Hematopoietic multipotent progenitor cell treated with erythropoietin and hydrocortisone succinate and interleukin-3 and kit ligand, for 15 days (in vitro differentiated cells): ENCODE measurements at places on chromosomes 1 and 21.

GRCh38 chr1:70171512-70171911, 33.9 kb downstream of the LRRC40 start:
- no peak for DNase-seq

- no peak for DNase-seq
Measured at GRCh38 chr21:46069719-46070279, 28.1 kb upstream of the COL6A2 start.

DNA sequence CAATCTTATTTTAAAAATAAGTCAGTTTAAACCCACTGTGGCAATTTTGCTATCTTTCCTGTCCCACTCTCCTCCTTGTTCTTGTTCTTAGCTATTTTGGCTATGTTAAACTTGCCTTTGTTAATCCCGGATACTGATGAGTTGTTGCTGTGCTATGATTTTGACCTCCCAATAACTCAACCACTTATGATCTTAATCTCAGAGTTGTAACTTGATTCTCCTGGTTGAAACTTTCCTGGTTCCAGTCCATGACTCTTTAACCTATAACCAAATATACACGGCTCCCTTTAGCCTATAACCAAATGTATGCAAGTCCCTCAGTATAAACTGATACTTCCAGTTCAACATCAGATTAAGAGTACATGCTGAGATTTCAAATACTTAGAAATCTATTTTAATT, 15.6 kb upstream of the ACADM start:
- DNase-seq = no peak

DNA sequence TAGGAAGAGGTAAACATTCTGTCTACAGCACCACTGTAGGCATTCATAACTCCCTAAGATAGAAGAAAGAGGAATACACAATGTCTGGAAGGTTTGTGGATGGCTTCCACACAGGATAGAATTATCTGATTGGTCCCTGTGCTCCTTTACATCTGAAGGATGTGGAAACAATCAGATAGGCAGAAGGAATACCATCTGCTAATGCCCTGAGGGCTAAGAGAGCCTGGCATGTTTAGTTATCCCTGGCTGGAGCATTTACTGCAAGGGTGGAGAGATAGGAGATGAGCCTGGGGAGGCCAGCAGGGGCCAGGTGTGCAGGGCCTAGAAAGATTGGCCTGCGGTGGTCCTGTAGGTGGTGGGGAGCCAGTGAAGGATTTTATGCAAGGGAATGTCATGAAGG, 8.6 kb upstream of the ACBD3 start:
- DNase-seq = no peak

DNA sequence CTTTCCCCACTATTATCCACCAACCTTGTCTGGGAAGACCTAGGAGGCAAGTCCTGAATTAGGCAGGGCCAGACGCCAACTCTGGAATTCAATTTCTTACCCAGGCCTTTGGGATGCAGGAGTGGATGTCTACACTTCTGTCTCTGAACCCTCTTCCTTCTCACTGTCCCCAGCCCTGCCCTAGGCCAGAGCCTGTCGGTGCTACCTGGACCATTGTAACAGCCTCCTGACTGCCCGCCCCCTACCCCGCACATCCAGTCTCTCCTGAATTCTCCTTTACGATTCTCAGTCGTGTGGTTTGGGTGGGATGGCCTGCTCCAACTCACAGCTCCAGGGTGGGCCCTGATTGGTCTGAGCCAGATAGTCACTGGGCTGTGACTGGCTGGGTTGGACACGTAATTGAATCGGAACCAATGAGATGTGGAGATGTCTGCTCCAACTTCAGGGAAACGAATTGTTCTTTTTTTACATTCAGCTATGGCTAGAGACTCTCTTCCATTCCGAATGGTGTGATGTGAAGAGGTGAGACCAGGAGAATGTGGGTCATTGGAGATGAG, 304.6 kb downstream of the PTPRU start:
- no peak for DNase-seq

GRCh38 chr1:235441159-235441685, 63.0 kb downstream of the B3GALNT2 start:
- DNase-seq = no peak

DNA sequence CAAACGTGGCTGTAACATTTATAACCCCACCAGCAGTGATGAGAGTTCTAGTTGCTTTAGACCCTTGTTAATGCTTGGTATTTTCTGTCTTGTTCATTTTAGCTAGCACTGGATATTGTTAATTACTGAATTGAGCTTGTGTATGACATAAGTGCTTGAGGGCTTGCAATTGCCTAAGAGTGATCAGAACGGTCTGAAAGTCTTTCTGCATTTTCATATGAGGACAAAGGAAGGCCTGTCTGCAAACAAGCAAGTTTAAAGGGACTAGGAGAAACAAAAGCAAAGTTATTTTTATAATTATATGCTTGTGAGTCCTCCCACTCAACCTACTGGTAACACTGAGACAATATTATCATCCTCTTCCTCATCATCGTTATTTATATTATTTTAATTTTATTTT, 305.5 kb upstream of the DUSP10 start:
- no peak for DNase-seq

GRCh38 chr1:92599184-92599583, 112.5 kb upstream of the GFI1 start:
- DNase-seq = no peak

GRCh38 chr1:98496256-98496995, 165.1 kb upstream of the SNX7 start:
- no peak for DNase-seq

GRCh38 chr1:205512059-205513045, 7.9 kb downstream of the CDK18 start:
- no peak for DNase-seq

DNA sequence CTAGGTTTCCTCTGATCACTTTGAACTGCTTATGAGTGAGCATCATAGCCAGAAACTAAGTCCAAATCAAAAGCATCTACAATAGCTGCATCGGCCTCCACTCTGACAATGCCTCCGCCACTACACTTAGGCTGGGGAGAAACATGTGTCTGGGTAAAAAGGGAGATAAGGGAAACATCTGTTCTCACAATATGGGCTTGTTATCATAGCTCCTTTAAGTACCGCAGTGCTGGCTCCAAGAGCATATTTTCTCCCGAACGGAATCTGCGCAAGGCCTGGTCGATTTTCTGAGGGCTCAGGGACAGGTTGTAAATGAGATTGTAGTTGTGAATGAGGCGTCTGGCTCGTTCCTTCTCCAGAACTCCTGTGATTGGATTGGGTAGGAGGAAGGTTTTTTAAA, 63.9 kb upstream of the CYP2J2 start:
- no peak for DNase-seq

DNA sequence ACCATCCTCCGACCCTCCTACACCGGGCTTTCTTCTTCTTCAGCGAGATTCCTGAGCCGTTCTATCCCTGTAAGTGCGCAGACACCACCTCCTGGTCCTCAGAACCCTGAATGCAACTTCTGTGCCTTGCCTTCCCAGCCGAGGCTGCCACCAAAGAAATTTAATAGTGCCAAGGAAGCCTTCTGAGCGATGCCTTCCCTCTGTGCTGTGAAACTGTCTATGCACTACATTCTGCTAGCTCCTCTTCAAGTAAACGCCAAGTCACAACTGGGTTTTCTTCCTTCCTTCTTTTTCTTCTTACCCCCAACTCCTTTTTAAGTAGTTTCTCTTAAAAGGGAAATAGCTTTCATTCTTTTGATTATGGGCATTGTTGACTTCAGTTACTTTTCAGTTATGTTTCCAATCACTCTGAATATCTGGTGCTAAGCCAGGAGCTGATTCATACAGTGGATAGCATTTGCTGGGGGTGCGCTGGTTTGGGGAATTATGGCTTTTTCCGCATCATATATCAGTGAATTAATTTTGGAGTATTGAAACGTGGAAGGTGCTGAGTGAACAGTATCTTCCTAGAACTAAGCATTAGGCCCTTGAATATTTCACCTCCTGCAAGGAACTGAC, 38.6 kb upstream of the GPR88 start:
- no peak for DNase-seq

DNA sequence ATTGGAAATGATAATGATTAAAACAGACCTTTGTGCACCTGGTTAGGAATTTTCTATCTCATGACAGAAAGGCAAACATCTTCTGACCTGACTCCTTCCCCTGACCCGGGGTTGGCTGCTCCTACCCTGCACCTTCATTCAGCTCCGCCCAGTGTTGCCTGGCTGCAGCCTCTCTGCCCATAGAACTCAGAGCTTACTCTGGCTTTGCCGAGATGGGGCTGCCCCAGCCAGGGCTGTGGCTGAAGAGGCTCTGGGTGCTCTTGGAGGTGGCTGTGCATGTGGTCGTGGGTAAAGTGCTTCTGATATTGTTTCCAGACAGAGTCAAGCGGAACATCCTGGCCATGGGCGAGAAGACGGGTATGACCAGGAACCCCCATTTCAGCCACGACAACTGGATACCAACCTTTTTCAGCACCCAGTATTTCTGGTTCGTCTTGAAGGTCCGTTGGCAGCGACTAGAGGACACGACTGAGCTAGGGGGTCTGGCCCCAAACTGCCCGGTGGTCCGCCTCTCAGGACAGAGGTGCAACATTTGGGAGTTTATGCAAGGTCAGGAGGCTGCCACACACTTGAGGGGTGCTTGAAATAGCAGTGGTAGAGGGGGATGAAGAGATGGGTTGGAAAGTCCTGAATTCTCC, at the start of gene DIO1:
Gene DIO1 (plus strand): TSS at position 189 of the 638 bp plus-strand sequence. CDS start 24 bp downstream, at position 213.
- no peak for DNase-seq

- DNase-seq = no peak
Measured at GRCh38 chr1:17207966-17208418, 3.1 kb downstream of the PADI1 start.

DNA sequence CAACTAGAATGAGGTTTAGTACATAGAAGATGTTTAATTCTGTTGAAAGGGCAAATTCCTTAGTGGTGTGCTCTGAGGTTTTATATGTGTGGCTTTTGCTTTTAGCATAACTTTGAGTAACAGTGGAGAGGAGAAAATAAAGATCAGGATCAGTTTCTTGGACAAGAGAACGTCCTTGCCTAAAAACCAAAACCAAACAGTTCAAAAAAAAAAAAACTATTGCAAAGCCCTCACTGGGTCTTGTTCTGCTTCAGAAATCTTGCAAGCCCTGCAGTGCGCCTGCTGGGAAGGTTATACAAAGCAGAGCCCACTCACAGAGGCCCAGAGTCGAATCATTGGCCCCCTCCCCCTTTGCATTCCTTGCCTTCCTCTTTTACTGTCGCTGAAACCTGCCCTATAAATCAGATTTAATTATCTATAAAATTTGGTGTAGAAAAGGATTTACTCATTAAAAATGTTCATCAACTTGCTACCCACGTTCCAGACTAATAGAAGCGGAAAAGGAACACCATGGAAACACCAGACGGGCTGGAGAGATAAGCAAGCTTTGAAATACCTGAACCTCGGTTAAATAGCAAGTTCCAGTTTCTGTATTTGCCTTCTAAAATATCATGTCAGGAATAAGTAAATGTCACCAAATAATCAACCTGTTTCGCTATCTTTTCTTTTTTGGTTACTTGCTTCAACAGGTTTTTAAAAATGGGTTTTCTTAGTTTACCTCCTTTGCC, 201.6 kb upstream of the PTBP2 start:
- DNase-seq = no peak
